Breast epithelium (tissue), 4 donors: ENCODE measurements at places on chromosomes 4 and X.
A peak's percentile ranks its signal among the peaks of the same experiment; 100 is the strongest.

DNA sequence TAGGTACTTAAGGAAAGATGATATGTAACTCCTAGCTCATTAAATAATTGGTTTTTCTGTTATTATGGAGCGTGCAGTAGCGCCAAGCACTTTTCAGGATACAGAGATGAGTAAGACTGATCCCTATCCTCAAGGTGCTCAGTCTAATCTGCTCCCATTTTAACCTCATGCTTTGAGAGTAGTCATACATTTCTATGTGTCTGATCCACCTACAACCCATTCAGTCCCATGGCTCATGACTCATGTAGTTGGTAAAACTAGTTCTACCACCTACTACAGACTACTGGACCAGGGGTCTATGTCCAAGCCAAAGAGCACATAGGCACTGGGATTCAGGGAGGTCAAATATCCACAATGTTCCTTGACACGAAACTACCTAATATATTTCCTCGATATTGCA, 60.8 kb downstream of the TMEM154 start:
- DNase-seq, result no peak
- no peaks in the 10 kb centered on the region for H3K27me3 ChIP-seq
- H3K36me3 ChIP-seq, result no peaks in the 10 kb centered on the region
- H3K4me3 ChIP-seq, result no peak overlapping the region
- H3K4me1 ChIP-seq, result no peaks in the 10 kb centered on the region
- H3K27ac ChIP-seq, result no peak overlapping the region

DNA sequence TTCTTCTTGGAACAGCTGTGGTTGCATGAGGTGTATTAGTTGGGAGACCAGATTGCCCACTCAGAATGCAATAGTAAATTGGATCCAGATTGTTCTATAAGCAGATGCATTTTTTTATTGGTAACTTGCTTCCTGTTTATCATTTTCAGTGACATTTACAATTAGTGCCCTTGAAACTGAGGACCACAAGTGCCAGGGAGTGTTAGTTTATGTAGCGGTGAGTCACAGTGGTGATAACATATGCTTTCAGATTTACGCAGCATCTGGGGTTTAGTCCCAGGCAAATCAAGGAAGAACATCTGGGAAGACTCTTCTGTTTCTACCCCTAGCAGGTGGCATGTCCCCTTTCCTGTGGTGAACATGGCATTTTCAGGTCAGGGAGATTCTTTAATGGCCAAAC, 24.1 kb downstream of the FRMPD4 start:
- H3K27ac ChIP-seq, result no peak overlapping the region
- DNase-seq, result no peak
- H3K36me3 ChIP-seq, result no peaks in the 10 kb centered on the region
- no peaks in the 10 kb centered on the region for H3K27me3 ChIP-seq

DNA sequence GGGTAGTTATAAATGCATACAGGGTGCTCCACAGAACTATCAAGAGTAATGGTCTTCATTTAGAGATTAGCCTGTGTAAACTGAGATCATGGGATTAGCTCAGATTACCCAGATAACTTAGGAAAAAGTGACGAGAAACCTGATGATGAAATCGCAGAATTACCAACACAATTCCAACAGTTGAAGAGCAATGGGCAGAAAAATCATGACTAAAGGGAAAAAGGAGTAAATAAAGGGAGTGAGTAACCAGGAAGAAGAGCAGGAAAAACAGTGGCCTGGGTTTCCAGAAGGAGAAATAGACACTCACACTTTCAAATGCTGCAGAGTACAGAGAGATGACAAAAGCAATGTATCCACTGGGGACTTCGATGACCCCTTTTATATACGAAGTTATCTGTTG, 817.3 kb downstream of the TRIML1 start:
- H3K27ac ChIP-seq, result no peak overlapping the region
- H3K4me1 ChIP-seq, result no peaks in the 10 kb centered on the region
- no peak for DNase-seq

DNA sequence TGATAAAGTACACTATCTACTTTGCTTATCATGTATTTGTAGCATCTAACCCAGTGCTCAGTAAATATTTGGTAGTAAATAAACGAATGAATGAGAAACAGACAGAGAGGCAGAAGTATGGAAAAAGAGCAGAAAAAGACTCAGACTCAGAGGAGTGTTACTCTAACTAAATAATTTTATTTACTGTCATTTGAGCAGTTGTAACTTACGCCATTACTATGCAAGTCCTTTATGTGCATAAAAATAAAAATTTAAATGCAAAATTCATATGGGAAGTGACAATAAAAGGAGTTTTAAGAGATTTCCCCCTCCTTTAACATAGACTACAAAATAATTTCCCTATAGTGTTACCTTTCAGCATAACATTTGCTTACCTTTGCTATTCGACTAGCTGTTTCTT, 49.5 kb downstream of the ZAR1 start:
- peaks cover 12% of the 10 kb centered on the region for H3K36me3 ChIP-seq
- DNase-seq, result no peak
- no peaks in the 10 kb centered on the region for H3K4me1 ChIP-seq
- no peak overlapping the region for H3K4me3 ChIP-seq

DNA sequence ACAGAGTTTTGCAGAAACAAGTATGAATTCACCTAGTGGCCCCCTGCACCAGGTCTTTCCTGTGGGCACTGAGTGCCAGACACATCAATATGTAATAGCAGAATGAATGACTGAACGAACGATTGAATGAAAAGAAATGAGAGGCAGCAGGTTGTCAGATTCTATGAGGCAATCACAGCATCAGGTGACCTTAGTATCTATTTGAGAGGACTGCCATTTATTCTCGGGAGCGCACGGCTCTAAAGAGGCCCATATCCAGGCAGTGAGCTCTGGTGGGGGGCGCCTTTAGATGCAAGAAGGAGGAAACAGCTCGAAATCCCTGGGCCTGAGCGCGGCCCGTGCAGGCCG, 528 bp upstream of the SLC25A4 start:
- no peaks in the 10 kb centered on the region for H3K4me1 ChIP-seq
- no peak for DNase-seq
- peak overlapping the region; percentile 76 for H3K27ac ChIP-seq
- no peaks in the 10 kb centered on the region for H3K36me3 ChIP-seq
- no peaks in the 10 kb centered on the region for H3K27me3 ChIP-seq
- peak overlapping the region; percentile 91 for H3K4me3 ChIP-seq

- no peak overlapping the region for H3K4me3 ChIP-seq
- H3K27me3 ChIP-seq, result no peaks in the 10 kb centered on the region
- H3K27ac ChIP-seq, result no peak overlapping the region
Observed at GRCh38 chr4:151784706-151785105, 23.9 kb upstream of the GATB start.

DNA sequence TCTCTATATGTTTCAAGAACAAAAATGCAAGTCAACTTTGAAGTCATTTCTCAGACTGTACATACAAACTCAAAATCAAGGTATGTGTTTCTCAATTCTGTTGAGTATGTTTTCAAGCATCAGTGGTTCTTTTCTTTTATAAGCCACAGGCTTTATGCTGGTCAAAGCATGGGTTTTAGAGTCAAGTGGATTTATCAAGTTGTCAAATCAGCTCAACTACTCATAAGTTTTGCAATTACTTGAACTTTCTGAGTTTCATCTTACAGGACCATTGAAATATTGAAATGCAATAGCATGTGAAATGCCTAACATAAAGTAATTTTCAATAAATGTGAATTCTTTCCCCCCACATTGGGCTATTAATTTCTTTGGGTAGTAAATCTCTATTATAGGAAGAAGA, 239.9 kb upstream of the DKK2 start:
- H3K4me3 ChIP-seq, result no peak overlapping the region
- no peaks in the 10 kb centered on the region for H3K4me1 ChIP-seq
- H3K27ac ChIP-seq, result no peak overlapping the region
- DNase-seq, result no peak
- H3K36me3 ChIP-seq, result no peaks in the 10 kb centered on the region

DNA sequence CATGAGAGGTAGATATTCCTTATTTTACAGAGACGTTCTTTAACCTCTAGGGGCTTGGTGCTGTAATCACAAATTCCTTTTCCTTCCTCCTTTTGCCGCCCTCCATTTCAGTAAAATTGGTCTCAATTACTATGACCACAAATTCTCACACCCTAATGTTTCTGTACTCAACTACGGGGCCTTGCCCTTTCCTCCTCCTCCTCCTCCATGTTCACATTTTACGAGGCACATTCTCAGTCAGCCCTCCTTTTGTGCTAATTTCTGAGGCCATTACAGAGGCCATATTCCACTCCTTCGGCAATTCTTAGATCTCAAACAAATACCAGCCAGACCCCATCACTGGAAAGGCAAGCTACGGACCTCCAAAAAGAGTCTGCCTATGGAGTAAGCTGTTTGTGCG, 92.1 kb downstream of the SH3KBP1 start:
- H3K4me3 ChIP-seq, result no peak overlapping the region
- no peak for DNase-seq
- peaks cover 4% of the 10 kb centered on the region for H3K4me1 ChIP-seq
- H3K36me3 ChIP-seq, result no peaks in the 10 kb centered on the region
- no peak overlapping the region for H3K27ac ChIP-seq

DNA sequence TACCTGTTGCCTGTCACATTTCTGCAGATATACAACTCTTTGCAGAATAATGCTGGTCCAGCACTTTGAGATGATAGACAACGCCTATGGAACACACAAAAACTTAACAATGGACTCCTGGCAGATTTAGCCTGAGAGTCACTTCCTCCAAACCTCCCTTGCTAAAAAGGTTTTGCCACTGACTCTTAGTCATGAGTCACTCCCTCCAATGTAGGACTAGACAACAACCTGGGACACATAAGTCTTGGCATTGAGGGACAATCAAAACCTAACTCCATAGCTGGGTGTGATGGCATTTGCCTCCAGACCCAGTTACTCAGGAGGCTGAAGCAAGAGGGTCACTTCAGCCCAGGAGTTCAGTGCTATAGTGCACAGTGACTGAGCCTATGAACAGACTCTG, 22.0 kb upstream of the EIF4E start:
- H3K4me1 ChIP-seq, result no peaks in the 10 kb centered on the region
- no peak for DNase-seq
- H3K27me3 ChIP-seq, result no peaks in the 10 kb centered on the region
- H3K27ac ChIP-seq, result no peak overlapping the region

DNA sequence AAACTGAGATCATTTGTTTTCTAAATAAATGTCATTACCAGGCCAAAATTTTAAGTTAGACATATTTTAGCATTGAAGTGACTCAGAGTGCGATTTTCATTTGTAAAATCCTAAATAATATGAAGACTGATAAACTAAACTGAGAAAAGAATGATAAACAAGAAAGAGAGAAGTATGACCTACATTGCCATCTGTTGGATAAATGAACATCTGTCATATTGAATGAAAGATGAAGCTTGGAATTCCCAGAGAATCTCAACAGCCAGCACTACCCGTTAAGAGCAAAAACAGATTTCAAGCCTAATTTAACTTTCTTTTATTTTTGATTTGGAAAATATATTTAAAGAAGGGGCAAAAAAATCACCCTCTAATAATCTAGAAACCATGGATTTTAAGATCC, 591.0 kb upstream of the ATOH1 start:
- no peak overlapping the region for H3K4me3 ChIP-seq
- H3K27me3 ChIP-seq, result no peaks in the 10 kb centered on the region
- H3K4me1 ChIP-seq, result no peaks in the 10 kb centered on the region
- no peak overlapping the region for H3K27ac ChIP-seq

- H3K27ac ChIP-seq, result peak within 1 kb of the TSS; percentile 90
- DNase-seq, result peak; percentile 22
- peak within 1 kb of the TSS; percentile 74 for H3K4me3 ChIP-seq
- no peaks in the 10 kb centered on the region for H3K36me3 ChIP-seq
Observed at GRCh38 chr4:52051213-52051614, at the start of gene SPATA18. Gene SPATA18, plus strand, starts transcription at chr4:52051304. Its CDS starts 401 bp downstream, at chr4:52051705.

- no peak for DNase-seq
- no peaks in the 10 kb centered on the region for H3K4me1 ChIP-seq
Observed at GRCh38 chr4:67343199-67343598, 202.1 kb downstream of the CENPC start.

GRCh38 chr4:135921081-135921480, 1611.2 kb downstream of the PCDH18 start:
- no peaks in the 10 kb centered on the region for H3K36me3 ChIP-seq
- no peaks in the 10 kb centered on the region for H3K4me1 ChIP-seq
- no peak for DNase-seq

- H3K27ac ChIP-seq, result no peak overlapping the region
- H3K36me3 ChIP-seq, result no peaks in the 10 kb centered on the region
- H3K4me3 ChIP-seq, result no peak overlapping the region
- H3K4me1 ChIP-seq, result no peaks in the 10 kb centered on the region
Observed at GRCh38 chrX:34849371-34849770, 93.2 kb upstream of the FAM47B start.

- no peak overlapping the region for H3K4me3 ChIP-seq
- H3K27me3 ChIP-seq, result no peaks in the 10 kb centered on the region
- no peaks in the 10 kb centered on the region for H3K36me3 ChIP-seq
- peaks cover 9% of the 10 kb centered on the region for H3K4me1 ChIP-seq
Observed at GRCh38 chr4:6779667-6780565, 2.6 kb upstream of the KIAA0232 start.
